ENCODE measurements at places on chromosomes 6 and 20.

DNA sequence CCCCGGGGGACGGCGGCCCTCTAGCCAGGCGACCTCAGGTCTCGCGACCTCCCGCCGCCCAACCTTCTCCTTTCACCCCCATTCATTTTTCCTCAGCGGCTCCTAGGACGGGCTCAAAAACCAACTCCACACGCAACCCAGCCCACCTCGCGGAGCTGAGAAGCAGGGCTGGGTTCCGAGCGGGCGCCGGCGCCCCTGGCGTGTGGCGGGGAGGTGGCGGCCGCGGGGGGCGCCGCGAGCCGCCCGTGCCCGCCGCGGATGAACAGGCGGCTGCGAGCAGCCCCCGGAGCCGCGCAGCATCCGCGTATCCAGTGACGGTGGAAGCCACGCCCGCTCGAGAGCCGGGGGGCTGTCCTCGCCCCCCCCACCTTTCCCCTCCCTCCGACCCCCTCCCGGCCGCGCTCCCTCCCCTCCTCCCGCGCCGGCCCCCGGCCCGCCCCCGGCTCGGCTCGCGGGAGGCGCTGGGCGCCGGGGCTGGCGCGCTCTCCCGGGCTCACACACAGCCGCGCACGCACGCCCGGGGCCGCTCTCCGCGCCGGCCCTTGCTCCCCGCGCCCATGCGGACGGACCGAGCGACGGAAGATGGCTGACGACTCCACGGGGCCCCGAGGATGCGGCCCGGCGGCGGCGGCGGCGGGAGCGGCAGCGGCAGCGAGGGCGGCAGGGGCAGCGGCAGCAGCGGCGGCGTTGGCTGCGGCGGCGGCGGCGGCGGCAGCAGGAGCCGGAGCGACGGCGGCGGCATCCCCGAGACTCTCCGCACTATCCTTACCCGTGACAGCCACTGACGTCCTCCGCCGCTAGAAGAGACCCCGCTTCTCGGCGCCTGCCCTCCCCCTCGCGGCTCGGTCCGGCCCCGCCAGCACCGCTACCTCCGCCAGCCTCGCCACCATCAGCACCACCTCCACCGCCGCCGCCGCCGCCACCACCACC is at the start of gene SOBP:
TSS of gene SOBP (plus strand) at position 482 of the 930 bp plus-strand sequence. CDS start 500 bp downstream, outside the sequence.
- no peak for DNase-seq

DNA sequence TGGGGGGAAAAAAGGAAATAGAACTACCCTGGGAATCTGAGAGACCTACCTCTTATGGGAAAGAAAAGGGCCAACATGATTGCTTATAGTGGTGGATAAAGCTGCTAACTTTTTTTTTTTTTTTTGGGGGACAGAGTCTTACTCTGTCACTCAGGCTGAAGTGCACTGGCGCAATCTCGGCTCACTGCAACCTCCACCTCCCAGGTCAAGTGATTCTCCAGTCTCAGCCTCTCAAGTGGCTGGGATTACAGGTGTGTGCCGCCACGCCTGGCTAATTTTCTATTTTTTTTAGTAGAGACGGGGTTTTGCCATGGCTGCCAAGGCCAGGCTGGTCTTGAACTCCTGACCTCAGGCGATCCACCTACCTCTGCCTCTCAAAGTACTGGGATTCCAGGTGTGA is 39.5 kb upstream of the TBC1D22B start:
- DNase-seq, result no peak

- no peak for DNase-seq
Observed at GRCh38 chr6:160775792-160776580, 73.9 kb downstream of the PLG start.

- no peak for DNase-seq
Observed at GRCh38 chr6:161772176-161772575, 498.3 kb upstream of the AGPAT4 start.

DNA sequence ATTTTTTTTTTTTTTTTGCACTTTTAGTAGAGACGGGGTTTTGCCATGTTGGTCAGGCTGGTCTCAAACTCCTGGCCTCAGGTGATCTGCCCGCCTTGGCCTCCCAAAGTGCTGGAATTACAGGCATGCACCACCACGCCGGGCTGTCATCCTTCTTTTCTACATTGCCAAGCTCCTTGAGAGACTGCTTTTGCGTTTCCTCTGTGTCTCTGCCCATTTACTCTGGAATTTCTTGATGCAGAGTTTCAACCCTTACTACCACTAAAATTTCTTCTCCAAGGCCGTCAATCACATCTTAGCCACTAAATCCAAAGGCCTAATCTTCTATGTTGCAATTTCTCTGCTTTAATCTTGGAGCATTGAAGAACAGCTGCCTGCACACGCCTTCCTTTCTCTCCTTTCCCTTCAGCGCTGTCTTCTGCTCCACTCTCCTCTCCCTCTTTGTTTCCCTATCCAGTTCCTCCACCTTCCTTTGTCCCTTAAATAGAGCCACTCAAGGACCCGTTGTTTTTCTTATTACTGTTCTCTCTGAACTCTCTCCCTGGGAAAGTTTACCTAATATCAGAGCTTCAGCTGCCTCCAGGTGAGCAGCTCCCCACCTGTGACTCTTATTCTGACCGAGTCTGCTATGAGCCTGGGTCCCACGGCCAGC is 98.8 kb downstream of the SLC35B3 start:
- DNase-seq, result no peak

DNA sequence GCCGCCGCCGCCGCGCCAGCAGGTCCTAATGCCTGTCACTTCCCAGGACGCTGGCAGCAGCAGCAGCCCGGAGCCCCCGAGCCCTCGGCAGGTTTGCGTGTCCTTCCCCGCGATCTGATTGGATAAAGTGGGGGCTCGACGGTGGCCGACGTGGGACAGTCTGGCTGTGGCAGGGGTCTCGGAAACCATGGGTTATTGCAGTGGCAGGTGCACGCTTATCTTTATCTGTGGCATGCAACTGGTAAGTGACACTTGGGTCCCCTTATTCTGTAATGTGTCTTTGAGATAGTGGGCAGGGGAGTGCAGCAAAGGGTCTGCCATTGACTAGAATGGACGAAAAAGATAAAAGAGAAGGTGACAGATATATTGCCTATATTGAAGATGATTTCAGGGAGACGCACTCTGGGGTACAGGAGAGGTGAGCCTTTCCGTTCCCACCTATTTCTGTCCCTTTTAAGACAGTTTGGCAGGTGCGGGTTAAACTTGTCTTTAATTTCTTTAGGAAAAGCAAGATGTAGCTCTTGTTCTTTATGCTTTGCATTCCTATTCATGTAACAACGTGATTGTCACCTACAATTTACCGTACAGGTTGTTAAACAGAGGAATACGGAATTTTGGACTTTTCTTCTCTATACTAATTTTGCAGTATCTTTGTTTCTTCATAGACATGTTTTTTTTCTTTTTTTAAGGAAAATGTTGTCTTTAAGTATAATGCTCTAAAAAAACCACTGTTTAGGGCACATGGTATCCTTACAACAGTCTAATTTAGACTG is 535 bp downstream of the NKAIN2 start:
- no peak for DNase-seq

DNA sequence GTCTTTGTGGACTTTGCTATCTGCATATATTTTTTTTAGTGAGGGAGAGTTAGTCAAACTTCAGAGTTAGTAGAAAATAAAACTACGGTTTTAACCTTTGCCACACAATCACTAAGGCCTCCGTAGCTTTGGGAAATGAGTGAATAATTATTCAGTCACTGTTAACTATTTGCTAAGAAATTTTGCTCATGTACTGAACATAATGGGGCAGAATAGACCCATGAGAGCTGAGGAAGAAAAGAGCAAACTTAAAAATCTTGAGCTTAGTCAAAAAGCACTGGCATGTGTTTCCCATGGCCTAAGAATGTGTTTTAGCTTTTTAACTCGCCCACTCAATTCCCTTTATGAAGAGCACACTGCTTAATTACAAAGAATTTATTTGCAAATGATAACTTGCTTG is 60.4 kb upstream of the SUPT3H start:
- DNase-seq, result no peak

- no peak for DNase-seq
Observed at GRCh38 chr6:119166024-119166784, 87.7 kb upstream of the FAM184A start.

DNA sequence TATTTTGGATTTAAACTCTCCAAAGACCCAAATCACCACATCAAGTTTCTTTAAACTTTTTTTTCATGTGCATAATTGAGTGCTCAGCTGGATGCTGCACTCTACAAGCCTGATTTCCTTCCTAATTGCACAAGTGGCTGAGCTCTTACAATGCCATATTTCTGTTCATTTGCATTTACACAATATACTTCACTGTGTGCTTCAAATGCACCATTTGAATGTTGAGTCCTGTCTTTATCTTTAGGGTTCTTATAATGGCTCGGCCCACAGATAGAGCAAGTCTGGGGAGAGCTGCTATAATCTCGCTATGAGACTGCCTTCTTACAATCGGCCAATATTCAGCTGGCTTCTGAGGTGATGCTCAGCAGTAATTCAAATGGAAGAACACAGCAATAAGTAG is 200.6 kb upstream of the MAP3K7 start:
- no peak for DNase-seq

GRCh38 chr6:29827579-29828470 is at the start of gene HLA-G:
HLA-G (plus strand) TSS chr6:29827825; CDS start chr6:29827845, 20 bp downstream.
- DNase-seq, result no peak

DNA sequence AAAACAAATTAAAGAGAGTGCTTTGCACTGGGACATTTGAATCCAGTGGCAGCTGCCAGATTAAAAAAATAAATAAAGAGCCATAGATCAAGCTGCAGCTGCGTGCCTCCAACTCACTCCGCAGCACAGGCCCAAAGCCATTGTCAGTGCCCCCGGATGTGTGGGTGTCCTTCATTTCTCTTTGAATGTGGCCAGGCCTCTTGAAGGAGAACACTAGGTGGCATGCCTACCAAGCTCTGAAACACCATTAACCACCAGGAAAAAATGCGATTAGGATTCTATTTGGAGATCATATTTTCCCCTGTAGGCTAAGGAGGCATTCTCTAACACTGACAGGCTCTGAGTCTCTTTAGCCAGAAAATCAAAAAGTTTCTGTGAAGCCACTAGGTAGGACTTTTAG is 549.8 kb downstream of the PRKN start:
- DNase-seq, result no peak

- DNase-seq, result no peak
Observed at GRCh38 chr6:34132486-34133185, 13.3 kb downstream of the GRM4 start.

- no peak for DNase-seq
Observed at GRCh38 chr6:145736661-145737144, 1.4 kb upstream of the EPM2A start.
